ENCODE measurements at places on chromosomes 4 and X. TPM values are rescaled to one million over a fixed set of nuclear protein-coding genes. Genes with fewer than 3 reads are reported as not detected.

- no peak for DNase-seq
These were observed 166.6 kb downstream of the EFNB1 start for GRCh38 chrX:68995386-68995779.

The TMEM156 gene
- 0.19 TPM for total RNA-seq

GRCh38 chr4:139975830-139976272 is 178.1 kb downstream of the MAML3 start:
- DNase-seq: no peak

DNA sequence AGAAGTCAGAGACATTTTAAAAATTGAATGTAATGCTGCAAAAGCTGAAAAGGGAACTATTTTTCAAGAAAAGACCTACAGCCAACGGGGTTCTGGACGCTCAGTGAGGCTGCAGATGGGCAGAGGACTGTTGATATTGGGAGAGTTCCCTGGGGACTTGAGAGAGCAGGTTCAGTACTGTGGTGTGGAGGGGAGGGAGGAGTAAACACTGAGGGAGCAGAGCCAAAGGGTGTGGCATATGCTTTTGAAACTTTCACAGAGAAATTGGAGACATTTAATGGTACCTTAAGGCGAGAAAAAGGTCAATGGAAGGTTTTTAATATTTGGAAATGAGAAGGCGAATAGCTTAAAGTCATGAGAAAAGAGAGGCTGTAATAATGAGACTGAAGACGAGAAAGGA is 62.2 kb upstream of the GPM6A start:
- DNase-seq: peak; percentile 62

GRCh38 chr4:75099321-75099720 is 166.4 kb downstream of the PARM1 start:
- DNase-seq: no peak

- DNase-seq: no peak
These were observed 336.8 kb upstream of the PPARGC1A start for GRCh38 chr4:24226667-24227066.

The TBC1D25 gene
- 8.6 TPM for total RNA-seq

DNA sequence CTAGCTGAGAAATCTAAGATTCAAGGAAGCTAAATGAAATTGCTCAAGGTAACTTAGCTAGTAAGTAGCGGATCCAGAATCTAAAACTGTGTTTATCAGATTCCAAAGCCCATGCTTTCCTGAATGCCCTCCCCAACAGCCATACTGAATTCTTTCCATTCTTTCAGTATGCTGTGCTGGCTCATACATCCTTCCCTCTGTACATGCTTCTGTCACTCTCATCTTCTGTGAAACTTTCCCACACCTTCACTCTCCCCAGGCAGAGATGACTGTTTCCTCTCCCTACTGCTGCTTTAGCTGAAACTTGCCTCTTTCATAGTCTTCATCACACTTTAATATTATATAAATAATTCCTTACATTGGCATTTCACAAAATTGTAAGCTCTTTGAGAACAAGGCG is 39.3 kb upstream of the SMARCAD1 start:
- no peak for DNase-seq

DNA sequence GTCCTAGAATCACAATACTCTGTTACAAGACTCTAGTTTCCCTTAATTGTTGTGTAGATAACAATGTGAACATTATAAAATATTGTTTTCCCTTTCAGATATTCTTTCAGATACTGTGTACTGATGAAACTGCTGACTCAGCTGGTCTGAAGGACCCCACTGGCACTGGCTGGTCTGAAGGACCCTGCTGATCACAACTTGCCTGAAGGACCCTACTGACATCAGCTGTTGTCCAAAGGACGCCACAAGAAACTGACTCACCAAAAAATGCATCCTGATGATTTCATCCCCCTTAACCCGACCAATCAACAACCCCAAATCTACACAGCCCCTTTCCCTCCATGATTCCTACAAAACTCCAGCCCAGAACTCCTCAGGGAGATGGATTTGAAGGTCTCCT is 258.8 kb upstream of the GNPDA2 start:
- no peak for DNase-seq

The ANXA10 gene
- total RNA-seq: 1.2 TPM

The SETD7 gene
- total RNA-seq: 42.1 TPM
